ENCODE measurements at places on chromosomes 16 and 17.

GRCh38 chr17:6638046-6638908 is 2.2 kb downstream of the KIAA0753 start:
- no peak for DNase-seq

DNA sequence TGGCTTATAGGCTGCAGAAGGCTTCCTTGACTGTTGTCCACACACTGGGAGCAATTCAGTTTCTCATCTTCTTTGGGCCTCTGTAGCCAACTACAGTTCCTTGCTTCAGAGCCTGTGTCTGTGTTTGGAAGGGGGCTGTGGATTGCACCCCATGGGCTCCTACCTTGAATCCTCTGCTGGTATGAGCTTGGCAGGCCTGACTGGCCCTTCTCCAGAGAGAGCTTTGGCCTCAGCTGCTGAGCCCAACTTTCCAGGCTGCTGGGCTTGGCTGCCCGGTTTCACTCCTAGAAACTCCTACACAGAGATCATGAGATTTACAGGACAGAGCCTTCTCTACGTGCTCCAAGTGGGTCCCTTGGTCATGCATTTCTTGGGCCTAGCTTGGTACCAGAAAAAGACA is 354.4 kb downstream of the SNX29 start:
- DNase-seq = no peak

GRCh38 chr17:29158488-29159275 is 21.5 kb downstream of the MYO18A start:
- DNase-seq = peak; percentile 85

DNA sequence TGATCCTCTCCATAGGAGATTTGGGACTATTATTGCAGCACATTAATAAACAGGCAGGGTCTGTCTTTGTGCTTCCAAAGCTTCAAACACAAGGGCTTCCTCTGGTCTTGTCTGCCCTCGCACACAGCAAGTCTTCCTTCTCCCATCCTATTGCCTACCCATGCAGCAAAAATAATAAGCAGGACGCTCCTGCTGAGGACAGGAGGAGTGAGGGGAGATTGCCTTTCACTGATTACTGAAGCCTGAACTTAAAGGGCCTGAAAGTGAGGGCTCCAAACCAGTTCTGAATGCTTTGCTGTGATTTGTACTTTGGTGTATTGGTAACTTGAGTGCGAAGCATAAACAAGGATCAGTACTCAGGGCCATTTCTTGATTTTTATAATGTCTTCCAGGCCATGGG is 197.6 kb upstream of the XYLT1 start:
- no peak for DNase-seq

DNA sequence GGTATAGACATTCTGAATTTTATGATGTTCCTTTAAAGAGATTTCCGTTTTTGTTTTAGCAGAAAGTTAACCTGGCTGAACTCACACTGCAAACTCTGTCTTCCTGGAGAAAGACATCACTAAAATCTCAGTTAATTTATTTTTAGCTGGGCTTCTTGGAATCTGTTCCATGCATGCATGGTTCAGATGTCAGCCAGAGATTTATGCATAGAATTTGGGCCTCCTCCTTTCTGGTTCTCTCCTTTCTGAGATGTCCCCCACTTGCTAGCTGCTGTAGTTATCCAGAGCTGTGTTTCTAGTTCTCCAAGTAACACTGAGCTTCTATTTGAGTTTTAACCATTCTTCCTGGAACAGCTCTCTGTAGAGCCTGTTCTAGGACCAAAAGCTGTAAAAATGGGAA is 77.3 kb upstream of the TANC2 start:
- no peak for DNase-seq

- DNase-seq = no peak
Measured at GRCh38 chr16:84368308-84368996, at the start of gene ATP2C2. TSS of gene ATP2C2 (plus strand) at chr16:84368538. CDS start at chr16:84368616, 78 bp downstream.

DNA sequence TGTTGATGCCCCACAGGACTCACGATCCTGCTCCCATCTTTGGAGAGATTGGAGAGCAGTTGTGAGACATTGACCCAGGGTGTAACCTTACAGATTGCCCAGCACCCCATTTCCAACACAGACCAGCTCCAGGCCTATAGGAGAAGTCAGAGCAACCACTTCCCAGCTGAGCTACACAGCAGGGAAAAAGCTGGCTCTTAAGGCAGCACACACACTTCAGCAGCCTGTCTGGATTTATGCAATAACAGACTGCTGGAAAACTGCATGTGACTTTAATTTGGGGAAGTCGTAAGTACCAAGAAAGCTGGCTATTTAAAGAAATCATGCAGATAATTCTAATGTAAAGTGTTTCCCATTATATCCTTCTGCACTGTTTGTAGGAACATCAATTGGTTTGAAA is 30.8 kb downstream of the NOG start:
- no peak for DNase-seq

DNA sequence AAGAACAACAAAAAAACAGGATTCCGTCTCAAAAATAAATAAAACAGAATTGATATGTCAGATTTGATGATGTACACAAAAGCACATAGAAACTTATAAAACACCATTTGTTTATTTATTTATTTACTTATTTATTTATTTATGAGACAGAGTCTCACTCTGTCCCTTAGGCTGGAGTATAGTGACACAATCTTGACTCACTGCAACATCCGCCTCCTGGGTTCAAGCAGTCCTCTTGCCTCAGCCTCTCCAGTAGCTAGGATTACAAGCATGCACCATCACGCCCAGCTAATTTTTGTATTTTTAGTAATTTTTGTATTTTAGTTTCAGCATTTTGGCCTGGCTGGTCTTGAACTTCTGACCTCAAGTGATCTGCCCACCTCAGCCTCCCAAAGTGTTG is 21.4 kb downstream of the BCAS3 start:
- no peak for DNase-seq

- DNase-seq = no peak
Measured at GRCh38 chr16:75556431-75556950, 439 bp upstream of the TMEM231 start.

GRCh38 chr16:524274-525040 is 3.1 kb upstream of the CAPN15 start:
- no peak for DNase-seq
